ENCODE measurements at places on chromosomes 13 and 19. TPM values are rescaled to one million over a fixed set of nuclear protein-coding genes. Genes with fewer than 3 reads are reported as not detected.

DNA sequence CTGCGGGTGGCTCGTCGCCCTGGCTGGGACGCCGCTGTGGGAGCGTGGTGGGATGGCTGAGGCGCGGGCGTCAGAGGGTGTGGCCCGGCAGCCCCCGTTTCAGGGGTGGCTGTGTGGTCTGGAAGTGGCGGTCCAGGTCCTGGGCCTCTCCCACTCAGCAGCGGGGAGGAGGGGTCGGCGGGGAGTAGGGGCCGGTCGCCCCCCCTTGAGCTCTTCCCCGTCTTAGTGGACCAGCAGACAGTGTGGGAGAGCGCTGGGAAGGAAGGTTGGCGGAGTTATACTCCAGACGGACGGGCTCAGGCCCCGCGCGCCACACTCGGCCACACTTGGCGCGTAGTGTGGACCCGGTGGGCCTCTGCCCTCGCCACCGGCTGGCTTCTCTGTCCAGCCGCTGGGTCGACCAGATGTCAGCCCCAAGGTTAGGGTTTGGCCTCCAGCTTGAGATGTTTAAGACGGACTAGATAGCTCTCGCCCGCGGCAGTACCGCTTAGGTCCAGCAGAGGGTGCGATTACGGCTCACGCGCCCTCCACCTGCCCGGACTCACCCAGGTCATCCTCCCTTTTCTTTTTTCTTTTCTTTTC is 21.7 kb upstream of the ZNF429 start:
- no peaks in the 10 kb centered on the region for H3K36me3 ChIP-seq
- no peaks in the 10 kb centered on the region for H3K27me3 ChIP-seq
- no peak for DNase-seq
- H3K4me3 ChIP-seq: no peak overlapping the region
- no peaks in the 10 kb centered on the region for H3K4me1 ChIP-seq

The ZNF66 gene
- not detected for total RNA-seq

DNA sequence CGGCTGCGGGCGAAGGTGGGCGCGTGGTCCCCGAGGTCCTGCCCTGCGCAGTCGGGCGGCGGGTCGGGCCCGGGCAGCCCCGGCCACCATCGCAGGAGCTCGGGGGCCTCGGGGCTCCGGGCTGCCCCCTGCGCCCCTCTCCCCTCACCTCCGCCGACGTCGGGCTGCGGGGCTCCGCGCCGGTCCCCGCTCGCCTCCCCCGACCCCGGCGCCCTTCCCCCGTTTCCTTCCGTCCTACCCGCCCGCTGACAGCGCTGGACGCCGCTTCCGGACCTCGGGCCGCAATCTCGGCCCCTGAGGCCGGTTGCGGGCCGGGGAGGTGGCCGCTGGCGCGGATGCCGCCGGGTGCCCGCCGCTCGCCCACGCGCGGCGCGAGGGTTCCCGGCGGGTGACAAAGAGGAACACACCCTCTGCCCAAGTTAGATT is 720 bp downstream of the FARP1 start:
- H3K27ac ChIP-seq: peak overlapping the region; percentile 64
- H3K36me3 ChIP-seq: no peaks in the 10 kb centered on the region
- H3K4me3 ChIP-seq: peak overlapping the region; percentile 51
- DNase-seq: no peak
- H3K4me1 ChIP-seq: peaks cover 40% of the 10 kb centered on the region

The RTBDN gene
- 25.1 TPM for total RNA-seq

DNA sequence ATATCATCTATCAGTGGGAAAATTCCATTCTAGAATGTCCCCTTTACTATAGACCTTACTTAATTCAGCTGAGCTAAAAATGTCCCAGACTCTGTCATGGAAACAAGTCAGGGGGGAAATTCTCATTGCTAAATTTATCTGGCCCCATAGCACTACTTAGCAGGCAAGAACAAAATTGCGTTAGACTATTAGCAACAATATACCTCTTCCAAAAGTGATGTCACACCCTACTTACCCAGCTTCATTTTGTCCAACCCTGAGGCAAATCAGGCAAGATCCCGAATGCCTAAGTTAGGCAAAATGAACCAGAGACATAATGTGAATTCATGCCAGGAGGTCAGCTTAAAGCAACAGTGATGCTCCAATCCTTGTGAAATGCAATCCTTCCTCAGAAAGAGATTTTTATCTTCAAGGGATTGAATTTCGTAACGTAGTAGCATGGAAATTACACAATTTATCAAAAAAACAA is 93.7 kb downstream of the FRY start:
- no peak for DNase-seq
- H3K4me1 ChIP-seq: no peaks in the 10 kb centered on the region
- no peak overlapping the region for H3K27ac ChIP-seq
- no peak overlapping the region for H3K4me3 ChIP-seq
- no peaks in the 10 kb centered on the region for H3K27me3 ChIP-seq
- H3K36me3 ChIP-seq: no peaks in the 10 kb centered on the region

DNA sequence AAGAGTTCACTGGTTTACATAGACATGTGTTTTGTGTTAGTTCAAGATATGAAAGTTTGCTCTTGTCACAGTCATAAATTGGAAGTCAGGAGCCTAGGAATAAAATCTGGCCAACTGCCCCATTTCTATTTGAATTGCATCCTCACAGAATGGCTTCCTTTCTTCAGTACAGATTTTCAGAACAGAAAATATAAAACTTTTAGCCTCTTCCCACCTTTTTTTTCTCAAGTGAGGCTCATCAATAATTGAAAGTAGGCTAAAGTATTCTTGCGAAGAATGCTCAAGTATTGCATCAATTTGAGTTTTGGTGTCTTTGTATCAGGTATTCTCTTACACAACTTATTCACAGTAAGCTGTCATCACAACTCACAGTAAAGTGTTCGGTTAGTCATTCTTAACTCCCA is 802.7 kb downstream of the PCDH9 start:
- H3K27ac ChIP-seq: no peak overlapping the region
- DNase-seq: no peak
- no peak overlapping the region for H3K4me3 ChIP-seq
- H3K27me3 ChIP-seq: no peaks in the 10 kb centered on the region

The GSK3A gene
- total RNA-seq: 57.2 TPM

GRCh38 chr19:54458648-54459281 is 4.8 kb downstream of the LENG9 start:
- peaks cover 7% of the 10 kb centered on the region for H3K4me1 ChIP-seq
- H3K27ac ChIP-seq: no peak overlapping the region
- no peak overlapping the region for H3K4me3 ChIP-seq
- no peak for DNase-seq

DNA sequence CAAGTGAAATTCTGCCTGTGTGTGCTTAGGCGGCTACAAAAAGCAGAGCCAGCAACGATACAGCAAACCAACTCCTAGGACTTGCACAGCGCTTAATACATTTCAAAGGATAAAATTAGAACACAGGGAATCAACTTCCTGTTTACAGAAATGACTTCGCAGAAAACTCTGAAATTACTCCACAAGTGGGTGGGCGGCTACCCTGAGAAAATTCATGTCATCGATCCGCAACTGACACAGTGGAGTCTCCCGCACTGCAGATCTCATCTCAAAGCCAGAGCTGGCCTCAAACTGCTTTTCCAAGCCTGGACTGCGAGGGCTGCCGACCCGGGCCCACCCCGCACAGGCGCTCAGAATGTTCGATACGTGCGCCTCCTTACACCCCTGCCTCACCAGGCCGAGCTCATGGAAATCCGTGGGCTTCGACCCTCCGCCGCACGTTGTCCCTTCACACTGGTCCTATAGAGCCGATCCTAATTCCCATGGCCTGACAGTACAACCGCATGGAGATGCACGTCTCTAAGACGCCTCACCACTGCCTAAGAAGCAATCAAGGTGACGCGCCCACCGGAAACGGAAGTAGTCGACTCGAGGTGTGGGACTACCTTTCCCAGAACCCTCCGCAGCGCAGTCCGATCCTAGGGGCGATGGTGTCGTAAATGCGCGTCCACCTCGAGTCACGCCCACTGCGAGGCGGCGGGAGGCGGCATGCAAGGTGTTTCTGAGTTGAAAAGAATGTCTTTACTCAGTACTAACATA is at the start of gene ZNF229:
Gene ZNF229, minus strand, starts transcription at position 557 of the 759 bp plus-strand sequence. CDS start 5,625 bp downstream, outside the sequence.
- H3K4me3 ChIP-seq: no peak within 1 kb of the TSS
- DNase-seq: no peak
- H3K36me3 ChIP-seq: no peaks in the 10 kb centered on the region
- no peak within 1 kb of the TSS for H3K27ac ChIP-seq
- no peaks in the 10 kb centered on the region for H3K4me1 ChIP-seq

GRCh38 chr13:113144255-113144629 is 14.2 kb upstream of the PROZ start:
- H3K36me3 ChIP-seq: no peaks in the 10 kb centered on the region
- no peak overlapping the region for H3K4me3 ChIP-seq
- DNase-seq: no peak
- no peaks in the 10 kb centered on the region for H3K27me3 ChIP-seq
- H3K27ac ChIP-seq: no peak overlapping the region

The ZNF471 gene
- total RNA-seq: not detected

DNA sequence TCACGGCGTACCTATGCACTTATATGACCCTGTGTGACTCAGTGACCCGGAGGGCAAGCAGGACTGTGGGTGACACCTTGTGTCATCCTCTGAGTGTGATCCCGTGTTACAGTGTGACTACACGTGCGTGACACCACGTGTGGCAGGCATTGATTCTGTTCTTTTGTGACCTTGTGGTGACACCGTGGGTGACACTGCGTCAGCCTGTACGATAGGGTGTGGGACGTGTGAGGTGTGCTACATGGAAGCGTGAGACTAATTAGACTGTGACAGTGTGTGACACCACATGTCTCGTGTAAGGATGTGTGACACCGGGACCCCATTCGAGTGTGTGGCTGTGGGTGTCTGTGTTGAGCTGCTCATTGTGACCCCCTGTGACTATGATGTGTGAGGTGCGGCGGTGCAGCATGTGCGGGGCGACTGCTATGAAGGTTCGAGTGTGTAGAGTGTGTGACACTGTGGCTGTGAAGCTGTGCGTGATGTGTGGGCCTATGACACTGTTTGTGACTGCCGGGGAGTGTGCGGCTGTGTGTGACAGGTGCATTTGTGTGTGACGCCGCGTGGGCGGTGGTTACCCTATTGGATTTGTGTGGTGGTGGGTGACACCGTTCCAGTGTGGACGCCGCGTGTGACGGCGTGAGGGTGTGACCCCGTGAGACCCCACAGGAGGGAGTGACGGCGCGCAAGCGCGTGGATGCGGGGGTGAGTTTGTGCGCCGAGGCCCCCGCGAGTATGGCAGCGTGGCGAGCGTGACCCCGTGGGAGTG is 399 bp upstream of the SPTBN4 start:
- peak overlapping the region; percentile 42 for H3K4me3 ChIP-seq
- DNase-seq: no peak
- no peaks in the 10 kb centered on the region for H3K27me3 ChIP-seq
- peak overlapping the region; percentile 50 for H3K27ac ChIP-seq
- H3K4me1 ChIP-seq: peaks cover 13% of the 10 kb centered on the region
- H3K36me3 ChIP-seq: no peaks in the 10 kb centered on the region

The CLDND2 gene
- total RNA-seq: 1.8 TPM

GRCh38 chr13:70339738-70340137 is 231.5 kb upstream of the KLHL1 start:
- no peaks in the 10 kb centered on the region for H3K27me3 ChIP-seq
- no peaks in the 10 kb centered on the region for H3K4me1 ChIP-seq
- DNase-seq: peak; percentile 6
- no peak overlapping the region for H3K4me3 ChIP-seq
- no peak overlapping the region for H3K27ac ChIP-seq

The NOVA2 gene
- total RNA-seq: 2.5 TPM

GRCh38 chr19:53394974-53395839 is at the start of gene ZNF765:
Gene ZNF765 (plus strand): TSS chr19:53395149. CDS start chr19:53398016, 2,867 bp downstream.
- peak within 1 kb of the TSS; percentile 85 for H3K4me3 ChIP-seq
- H3K4me1 ChIP-seq: no peaks in the 10 kb centered on the region

- no peaks in the 10 kb centered on the region for H3K36me3 ChIP-seq
- no peak overlapping the region for H3K27ac ChIP-seq
- H3K27me3 ChIP-seq: peaks cover 1% of the 10 kb centered on the region
- H3K4me1 ChIP-seq: no peaks in the 10 kb centered on the region
- H3K4me3 ChIP-seq: no peak overlapping the region
- peak; percentile 74 for DNase-seq
Measured at GRCh38 chr13:24693862-24694471, 13.8 kb downstream of the ATP12A start.

DNA sequence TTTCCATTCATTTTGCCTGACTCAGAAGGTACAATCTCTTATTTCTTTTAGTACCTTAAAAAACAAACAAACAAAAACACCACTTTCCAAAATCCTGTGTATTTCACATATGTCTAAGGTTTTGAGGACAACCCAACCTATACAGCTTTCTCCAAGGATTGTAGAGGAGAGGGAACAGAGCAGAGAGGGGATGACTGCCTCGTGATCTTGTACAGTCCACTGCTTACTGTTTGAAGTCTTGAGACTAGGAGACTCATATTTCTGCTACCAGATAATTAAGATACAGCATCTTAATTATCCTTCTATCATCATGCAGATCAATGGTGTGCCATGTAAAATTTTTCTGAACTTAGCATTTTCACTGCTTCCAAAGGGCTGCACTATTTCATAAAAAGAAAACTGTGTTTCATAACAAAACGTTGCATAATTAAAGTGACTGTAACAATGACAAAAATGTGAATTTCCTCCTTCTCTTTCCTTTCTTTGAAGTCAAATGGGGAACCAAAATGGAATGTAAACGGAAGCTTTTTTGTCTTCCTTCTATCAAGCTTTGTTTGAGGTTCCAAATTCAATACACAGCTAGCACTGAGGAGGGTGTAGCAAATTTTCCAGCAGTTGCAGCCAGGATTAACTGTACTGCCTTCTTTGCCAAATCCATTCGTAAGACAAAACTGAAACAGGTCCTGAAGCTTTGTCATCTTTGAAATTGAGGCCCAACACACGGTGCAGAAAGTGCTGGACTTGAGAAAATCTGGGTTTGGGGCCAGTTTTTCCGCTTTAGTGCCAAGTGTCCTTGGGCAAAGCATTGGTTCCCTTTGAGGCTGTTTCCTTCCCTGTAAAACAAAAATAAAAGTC is 34.9 kb upstream of the RCBTB2 start:
- no peak overlapping the region for H3K27ac ChIP-seq
- H3K36me3 ChIP-seq: no peaks in the 10 kb centered on the region
- no peaks in the 10 kb centered on the region for H3K27me3 ChIP-seq
- no peak overlapping the region for H3K4me3 ChIP-seq

DNA sequence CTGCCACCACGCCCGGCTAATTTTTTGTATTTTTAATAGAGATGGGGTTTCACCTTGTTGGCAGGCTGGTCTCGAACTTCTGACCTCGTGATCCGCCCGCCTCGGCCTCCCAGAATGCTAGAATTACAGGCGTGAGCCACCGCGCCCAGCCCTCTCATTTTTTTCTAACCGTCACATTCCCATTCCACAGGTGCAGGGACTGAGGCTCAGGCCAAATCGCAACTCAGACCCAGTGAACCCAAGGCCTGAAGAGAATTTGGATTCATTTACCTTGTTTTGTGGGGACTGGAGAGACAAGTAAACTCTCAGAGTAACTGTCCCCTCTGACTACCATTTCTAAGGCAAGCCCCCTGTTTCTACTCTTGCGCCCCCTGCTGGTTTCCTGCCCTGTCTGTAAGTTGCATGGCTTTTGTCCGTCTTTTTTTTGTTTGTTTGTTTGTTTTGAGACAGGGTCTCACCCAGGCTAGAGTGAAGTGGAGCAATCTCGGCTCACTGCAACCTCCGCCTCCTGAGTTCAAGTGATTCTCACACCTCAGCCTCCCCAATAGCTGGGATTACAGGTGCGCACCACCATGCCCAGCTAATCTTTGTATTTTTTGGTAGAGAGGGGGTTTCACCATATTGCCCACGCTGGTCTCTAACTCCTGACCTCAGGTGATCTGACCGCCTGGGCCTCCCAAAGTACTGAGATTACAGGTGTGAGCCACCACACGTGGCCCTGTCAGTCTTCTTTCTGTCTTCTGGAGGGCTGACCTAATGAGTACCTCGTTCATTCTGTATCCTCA is 2.3 kb upstream of the STRN4 start:
- DNase-seq: no peak
- H3K36me3 ChIP-seq: no peaks in the 10 kb centered on the region
- H3K27ac ChIP-seq: no peak overlapping the region
- H3K4me3 ChIP-seq: no peak overlapping the region
- no peaks in the 10 kb centered on the region for H3K27me3 ChIP-seq

The CILP2 gene
- total RNA-seq: 13.1 TPM

All from HCT116 (cell line).